ENCODE measurements at places on chromosomes 12 and 14.

DNA sequence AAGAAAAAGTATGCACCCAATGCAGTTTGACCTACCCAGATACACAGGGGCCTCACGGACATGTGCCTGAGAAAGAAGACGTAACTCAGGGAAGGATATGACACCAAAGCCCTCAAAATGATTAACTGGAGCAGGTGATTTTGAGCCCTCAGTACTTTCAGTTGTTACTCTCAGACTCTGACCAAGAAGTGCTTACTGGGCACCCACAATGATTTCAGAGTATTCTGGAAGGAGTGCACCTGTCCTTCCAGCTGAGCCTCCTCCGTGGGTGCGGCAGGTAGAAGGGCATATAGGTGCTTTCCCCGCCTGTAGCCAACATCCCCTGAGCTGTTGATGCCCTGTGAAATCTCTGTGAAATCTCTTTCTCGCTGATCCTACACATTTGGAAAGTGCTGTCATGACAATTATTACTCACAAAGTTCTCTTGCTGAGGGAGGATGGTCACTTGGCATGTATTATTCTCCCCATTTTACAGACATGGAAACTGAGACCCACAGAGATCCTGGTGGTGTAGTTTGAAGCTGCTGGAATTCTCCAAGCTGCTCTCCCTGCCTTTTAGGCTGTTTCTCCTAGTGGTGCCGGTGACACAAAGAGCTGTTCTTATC is 154.3 kb upstream of the CCND2 start:
- no peak for DNase-seq

GRCh38 chr12:10553148-10553547 is 47.5 kb downstream of the EIF2S3B start:
- DNase-seq, result no peak

GRCh38 chr14:33282331-33283230 is 343.9 kb downstream of the NPAS3 start:
- no peak for DNase-seq

DNA sequence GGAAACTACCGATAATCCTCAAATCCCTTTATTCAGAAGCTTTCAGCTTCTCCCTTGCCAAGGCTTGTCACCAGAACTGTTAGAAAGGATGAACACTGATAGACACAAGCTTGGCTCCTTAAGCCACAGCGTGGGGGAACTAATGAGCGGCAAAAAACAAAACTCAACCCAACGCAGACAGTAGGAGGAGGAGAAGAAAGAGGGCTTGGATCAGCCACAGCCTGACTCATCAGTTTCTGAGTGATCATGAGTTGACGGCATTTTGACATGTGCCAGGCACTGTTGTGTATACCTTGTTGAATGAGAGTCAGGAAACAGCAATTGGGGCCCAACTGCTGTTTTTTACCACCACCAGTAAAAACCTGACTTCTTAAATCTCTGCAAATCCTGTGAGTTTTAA is 23.7 kb downstream of the PLXNC1 start:
- peak; percentile 87 for DNase-seq

DNA sequence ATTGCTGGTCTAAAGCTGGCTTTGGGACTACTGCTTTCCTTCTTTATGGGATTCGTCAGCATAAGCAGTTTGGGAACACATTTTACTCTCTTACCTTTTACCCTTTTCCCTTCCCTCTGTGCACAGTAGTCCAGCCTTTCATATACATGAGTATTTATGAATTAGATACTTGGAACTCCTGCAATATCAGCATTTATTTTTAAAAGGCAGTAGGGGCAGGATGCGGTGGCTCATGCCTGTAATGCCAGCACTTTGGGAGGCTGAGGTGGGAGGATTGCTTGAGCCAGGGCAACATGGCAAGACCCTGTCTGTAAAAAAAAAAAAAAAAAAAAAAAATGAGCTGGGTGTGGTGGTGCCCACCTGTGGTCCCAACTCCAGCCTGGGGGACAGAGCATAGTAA is 3.0 kb downstream of the NUBPL start:
- DNase-seq, result no peak

DNA sequence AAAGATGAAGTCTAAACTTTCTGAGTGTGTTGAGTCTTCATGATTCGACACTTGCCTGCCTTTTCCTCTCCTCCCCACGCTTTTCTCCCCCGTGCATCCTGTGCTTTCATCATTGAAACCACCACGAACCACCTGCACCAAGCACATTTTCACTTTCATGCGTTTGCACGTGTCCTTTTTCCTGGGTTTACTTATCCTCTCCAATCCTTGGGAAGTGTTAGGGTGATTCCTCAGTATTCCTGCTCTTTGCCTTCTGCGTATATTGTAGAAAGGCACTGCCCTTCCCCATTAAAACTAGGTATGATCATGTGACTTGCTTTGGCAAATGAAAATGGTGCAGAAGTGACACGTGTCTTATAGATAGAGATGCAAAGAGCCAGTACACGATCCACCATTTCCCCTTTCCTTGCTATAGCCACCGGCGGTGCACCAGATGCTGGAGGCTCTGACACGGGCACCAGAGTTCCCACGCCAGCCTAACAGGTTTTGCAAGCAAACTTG is 106.6 kb downstream of the BRMS1L start:
- no peak for DNase-seq

Measured in mesenchymal stem cell (in vitro differentiated cells and primary cell).